Stimulated activated CD8-positive, alpha-beta memory T cell treated with anti-CD3 and anti-CD28 coated beads, Interleukin-7, amount 100 ng/mL, for 24 hours (primary cell): ENCODE measurements at places on chromosomes 6 and 20.

DNA sequence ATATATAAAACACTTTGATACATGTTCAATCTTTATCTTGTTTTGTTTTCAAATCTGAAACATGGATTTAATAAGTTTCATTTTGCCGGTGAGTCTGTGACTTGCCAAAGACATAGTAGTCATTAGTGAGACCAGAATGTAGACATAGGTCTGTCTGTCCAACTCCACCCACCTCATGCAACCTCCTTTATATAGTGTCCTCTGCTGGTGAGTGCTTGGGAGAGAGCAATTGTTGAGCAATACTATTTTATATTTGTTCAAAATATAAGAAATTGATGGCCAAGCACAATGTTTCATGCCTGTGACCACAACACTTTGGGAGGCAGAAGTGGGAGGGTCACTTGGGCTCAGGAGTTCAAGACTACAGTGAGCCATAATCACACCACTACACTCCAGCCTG is 10.8 kb upstream of the LY86 start:
- no peak for DNase-seq

GRCh38 chr20:15814360-15814759 is 758.9 kb downstream of the KIF16B start:
- no peak for DNase-seq

DNA sequence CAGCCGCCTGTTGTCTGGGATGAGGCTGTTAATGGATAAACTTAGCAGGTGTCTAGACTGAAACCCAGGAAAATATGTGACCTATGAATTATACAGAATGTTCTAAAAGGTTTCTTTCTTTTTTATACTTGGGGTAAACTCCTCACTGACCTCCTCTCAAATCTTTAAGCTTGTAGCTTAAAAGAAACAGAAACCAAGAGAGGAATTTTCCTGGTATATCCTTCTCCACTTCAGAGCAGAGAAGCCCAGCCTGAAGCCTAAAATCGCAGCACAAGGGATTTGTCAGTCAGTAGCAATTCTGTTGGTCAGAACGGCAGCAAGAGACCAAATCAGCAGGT is 99.4 kb upstream of the RIPOR2 start:
- DNase-seq = no peak

- DNase-seq = no peak
Measured at GRCh38 chr20:59153355-59153681, 10.3 kb upstream of the ZNF831 start.

DNA sequence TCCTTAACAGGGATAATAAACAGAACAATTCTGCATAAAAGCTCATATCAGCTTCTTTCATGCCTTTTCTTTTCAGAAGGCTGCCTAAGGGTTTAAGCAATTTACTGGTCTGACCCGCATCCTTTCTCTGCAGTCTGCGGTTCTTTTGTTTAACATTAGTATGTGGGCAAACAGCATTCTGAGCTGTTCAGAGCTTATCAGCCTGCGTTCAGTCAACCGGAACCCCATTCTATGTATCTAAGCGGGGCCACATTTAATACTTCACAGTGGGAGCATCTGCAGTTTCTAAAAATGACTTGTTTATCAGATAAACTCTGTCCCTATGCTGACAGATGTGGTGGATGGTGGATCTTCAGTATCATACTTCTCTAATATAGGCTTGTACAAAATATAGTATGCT is 758.9 kb upstream of the MMS22L start:
- no peak for DNase-seq

DNA sequence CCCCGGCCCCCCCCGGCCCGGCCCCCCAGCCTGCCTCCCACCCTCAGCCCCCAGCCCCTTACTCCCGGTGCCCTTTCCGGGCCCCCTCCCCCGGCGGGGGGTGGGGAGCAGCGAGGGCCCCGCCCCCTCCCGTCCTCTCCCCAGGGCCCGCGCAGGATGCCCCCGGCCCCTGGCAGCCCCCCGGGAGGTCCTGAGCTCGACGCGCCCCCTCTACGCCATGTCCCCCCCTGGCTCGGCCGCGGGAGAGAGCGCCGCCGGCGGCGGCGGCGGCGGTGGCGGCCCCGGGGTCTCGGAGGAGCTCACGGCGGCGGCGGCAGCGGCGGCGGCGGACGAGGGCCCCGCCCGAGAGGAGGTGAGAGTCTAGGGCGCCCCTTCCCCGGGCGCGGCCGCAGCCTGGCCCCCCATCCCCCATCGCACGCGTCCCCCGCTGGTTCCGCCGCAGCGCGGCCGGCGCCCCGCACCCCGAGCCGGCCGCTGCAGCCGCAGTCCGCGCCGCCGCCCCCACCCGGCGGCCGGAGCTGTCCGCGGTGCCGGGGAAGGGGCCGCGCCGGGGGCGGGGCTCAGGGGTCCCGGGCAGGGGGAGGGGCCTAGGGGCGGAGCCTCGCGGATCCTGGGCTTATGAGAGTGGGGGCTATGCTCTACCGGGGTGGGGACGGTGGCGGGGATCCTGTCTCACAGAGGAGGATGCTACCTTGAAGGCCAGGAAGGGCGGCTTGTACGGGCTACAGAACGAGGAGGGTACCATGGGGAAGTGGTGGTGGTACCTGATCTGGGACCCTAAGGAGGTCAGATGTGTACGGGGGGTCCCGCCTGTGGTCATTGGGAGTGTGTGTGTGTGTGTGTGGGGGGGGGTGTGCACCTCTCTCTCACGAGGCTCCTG is 516 bp downstream of the TMEM151B start:
- DNase-seq = no peak

- DNase-seq = no peak
Measured at GRCh38 chr6:15301179-15302006, 55.5 kb downstream of the JARID2 start.

DNA sequence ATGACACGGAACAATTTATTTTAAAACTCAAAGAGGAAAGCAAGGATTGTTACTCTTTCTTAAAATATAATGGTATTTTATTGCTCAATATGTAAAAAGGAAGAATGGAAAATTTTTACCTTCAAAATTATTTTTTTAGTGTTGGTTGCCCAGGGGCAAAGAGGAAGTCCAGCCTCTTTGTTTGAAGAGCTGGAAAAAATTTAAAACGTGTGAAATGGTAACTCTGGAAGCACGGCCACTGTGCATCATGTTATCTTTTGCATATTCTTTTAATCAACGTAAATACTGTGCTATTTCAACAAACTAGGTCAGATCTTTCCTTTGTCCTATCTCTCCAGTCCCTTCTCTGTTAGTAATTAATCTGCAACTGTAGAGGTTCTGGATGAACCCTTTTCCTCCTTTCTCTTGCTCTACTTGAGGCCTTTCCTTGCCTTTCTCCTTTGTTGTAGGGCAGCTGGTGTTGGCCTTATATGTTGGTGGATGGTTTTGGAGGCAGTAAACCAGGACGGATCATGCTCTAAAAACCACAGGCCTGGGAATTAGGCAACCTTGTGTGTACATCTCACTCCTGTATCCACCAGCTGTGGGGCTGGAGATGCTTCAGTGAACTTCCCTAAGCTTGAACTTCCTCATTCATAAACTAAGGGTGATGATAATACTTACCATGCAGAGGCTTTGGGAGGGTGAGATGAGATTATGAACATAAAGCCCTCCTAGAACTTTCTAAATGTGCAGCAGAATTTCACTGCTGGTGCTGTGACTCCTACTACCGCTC is 143.3 kb downstream of the PRL start:
- DNase-seq = no peak

DNA sequence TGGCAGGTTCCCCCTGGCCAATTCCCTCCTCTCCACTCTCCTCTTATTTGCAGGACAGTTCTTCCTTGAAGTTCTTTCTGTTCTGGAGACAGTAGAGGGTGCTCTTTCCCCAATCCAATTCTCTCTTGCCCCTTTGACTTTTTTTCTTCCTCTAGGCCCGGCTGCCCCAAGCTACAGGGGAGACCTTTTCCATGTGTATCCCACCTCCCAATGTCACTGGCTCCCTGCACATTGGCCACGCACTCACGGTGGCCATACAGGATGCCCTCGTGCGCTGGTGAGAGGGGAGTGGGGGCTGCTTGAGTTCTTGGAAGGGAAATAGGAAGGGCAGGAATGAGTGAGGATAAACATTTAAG is 1.5 kb downstream of the VARS2 start:
- DNase-seq = no peak
